ENCODE measurements at places on chromosomes 16 and 17.

DNA sequence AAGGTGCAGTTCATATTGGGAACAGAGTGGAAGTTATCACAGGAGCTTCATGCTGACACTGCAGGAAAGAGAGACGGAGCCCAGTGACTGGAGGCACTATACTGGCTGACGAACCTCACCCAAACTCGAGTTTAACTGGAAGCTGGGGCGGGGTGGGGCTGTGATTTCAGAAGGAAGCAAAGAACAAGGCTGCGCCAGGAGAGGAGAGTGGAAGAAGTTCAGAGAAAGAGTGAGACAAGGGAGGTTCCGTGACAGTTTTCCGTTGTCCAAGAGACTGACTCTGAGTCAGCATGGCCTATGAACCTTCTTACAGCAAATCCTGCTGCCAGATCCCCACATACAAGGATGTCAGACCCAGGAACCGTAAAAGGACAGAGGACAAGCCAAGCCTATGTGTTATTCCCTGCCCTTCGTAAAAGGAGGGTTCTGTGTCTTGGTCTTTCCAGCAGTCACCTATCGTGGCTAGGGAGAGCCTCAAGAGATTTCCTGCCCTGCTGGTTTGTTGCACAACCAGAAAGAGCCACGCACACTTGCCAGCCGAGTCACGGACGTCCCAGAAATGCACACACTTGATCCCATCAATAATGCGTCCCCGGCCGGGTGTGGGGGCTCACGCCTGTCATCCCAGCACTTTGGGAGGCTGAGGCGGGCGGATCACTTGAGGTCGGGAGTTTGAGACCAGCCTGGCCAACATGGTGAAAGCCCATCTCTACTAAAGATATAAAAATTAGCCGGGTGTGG, 5.1 kb downstream of the PITPNA start:
- peaks cover 35% of the 10 kb centered on the region for H3K4me1 ChIP-seq
- no peak for DNase-seq

GRCh38 chr16:82138478-82139285, 31.3 kb downstream of the MPHOSPH6 start:
- H3K27me3 ChIP-seq: no peaks in the 10 kb centered on the region
- peaks cover 15% of the 10 kb centered on the region for H3K36me3 ChIP-seq
- peaks cover 17% of the 10 kb centered on the region for H3K4me1 ChIP-seq
- no peak for DNase-seq
- no peak overlapping the region for H3K4me3 ChIP-seq

DNA sequence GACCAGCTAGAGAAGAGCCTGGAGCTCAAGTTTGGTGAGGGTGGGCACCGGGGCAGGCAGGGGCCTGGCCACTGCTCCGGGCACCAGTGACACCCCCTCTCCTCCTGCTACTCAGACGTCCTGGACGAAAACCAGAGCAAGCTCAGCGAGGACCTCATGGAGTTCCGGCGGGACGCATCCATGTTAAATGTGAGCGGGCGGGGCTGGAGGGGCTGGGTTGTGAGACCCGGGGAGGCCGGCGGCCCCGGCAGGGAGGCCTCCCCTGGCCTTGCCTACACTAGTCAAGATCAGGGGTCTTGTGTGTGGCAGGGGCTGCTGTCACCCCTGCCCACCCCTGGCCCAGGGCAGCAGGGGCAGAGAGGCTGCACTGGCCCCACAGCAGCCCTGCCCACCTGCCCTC, 17.8 kb downstream of the TRAF7 start:
- H3K27me3 ChIP-seq: no peaks in the 10 kb centered on the region
- H3K36me3 ChIP-seq: peaks cover 19% of the 10 kb centered on the region
- H3K27ac ChIP-seq: no peak overlapping the region
- no peaks in the 10 kb centered on the region for H3K4me1 ChIP-seq
- DNase-seq: no peak
- H3K4me3 ChIP-seq: no peak overlapping the region

GRCh38 chr16:7103056-7103455, 229.6 kb upstream of the RBFOX1 start:
- DNase-seq: no peak
- H3K36me3 ChIP-seq: no peaks in the 10 kb centered on the region
- no peaks in the 10 kb centered on the region for H3K4me1 ChIP-seq
- H3K4me3 ChIP-seq: no peak overlapping the region
- no peaks in the 10 kb centered on the region for H3K27me3 ChIP-seq

DNA sequence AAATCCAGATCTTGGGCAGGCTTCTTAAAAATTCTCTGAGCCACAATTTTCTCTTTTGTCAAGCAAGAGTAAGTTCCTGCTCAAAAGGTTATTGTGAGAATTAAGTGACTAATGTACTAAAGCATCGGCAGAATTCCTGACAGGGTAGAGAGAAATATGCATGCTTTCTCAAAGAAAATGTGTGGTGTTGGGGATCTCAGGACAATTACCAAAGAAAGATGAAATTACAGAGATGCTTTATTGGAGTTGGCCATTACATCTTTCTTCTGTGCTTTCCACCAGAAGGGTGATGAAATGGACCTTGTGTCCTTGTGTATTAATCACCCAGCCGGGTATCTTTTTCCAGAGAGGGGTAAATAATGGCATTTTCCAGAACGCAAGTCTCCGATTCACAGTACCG, 1.7 kb upstream of the USP43 start:
- no peak for DNase-seq
- H3K27me3 ChIP-seq: peaks cover 59% of the 10 kb centered on the region
- H3K27ac ChIP-seq: no peak overlapping the region
- no peak overlapping the region for H3K4me3 ChIP-seq
- H3K36me3 ChIP-seq: peaks cover 2% of the 10 kb centered on the region
- peaks cover 15% of the 10 kb centered on the region for H3K4me1 ChIP-seq

DNA sequence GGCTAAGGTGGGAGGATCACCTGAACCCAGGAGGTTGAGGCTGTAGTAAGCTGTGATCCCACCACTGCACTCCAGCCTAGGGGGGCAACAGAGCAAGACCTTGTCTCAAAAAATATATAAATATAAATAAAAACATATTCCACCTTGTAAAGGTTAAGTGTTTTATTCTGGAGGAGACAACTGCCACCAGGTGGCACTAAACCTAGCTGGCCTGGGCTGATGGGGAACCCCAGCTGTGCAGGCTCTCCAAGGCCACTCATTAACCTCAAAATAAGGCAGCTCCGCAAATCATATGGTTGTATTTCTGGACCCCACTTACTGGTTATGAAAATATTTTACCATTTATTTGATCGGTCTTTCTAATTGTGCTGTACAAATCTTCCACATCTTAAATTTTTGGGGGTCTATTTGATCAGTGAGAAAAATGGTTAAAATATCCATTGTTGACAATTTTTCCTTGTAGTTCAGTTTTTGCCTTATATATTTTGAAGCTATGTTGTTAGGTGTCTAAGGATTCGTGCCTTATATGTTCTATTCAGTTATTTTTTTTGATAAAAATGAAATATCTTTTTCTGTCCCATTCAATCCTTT, 8.5 kb upstream of the ICAM2 start:
- peak; percentile 83 for DNase-seq
- no peak overlapping the region for H3K4me3 ChIP-seq

DNA sequence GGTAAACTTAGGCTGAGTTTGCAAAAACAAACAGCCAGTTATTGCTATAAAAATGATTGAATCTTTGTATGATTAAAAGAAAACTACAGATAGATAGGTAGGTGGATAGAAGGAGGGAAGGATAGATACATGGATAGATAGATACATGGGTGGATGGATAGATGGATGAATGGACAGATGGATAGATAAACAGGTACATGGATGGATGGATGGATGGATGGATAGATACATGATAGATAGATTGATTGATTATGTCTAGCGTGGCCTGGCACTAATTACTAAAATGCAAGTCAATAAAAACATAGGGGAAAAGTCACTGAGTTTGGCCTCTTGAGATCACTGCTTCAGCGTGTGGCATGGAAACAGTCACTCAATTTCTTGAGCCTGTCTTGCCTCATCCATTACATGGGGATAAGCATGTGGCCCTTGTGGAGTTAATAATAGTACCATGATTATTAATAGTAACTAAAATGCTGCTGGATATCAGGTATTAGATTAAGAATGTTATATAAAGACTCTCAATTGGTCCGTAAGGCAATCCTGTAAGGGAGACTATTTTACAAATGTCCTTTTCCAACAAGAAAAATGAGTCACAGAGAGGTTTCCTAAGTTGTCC, 184.9 kb downstream of the HS3ST3A1 start:
- no peak overlapping the region for H3K27ac ChIP-seq
- no peaks in the 10 kb centered on the region for H3K4me1 ChIP-seq
- no peak for DNase-seq
- H3K4me3 ChIP-seq: no peak overlapping the region
- H3K36me3 ChIP-seq: no peaks in the 10 kb centered on the region

GRCh38 chr17:37884516-37884915, 39.7 kb upstream of the TBC1D3K start:
- H3K36me3 ChIP-seq: no peaks in the 10 kb centered on the region
- H3K27ac ChIP-seq: no peak overlapping the region
- H3K27me3 ChIP-seq: peaks cover 20% of the 10 kb centered on the region
- peaks cover 9% of the 10 kb centered on the region for H3K4me1 ChIP-seq
- DNase-seq: no peak
- H3K4me3 ChIP-seq: no peak overlapping the region

DNA sequence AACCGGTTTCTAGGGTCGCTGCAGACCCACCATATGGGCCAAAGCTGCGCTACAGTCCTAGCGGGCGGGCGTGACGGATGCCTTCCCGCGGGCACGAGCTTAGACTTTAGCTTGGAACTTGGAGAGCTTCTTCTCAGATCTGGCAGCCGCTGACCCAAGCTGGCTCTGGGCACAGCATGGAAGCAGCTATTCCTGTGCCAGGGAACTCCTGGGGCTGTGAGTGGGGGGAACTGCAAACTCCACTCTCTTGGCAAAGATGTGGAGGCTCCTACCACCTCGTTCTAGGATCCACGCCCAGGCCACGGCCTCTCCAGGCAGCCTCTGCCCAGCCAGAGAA, 8.8 kb downstream of the FAAP100 start:
- H3K27ac ChIP-seq: no peak overlapping the region
- H3K36me3 ChIP-seq: peaks cover 6% of the 10 kb centered on the region
- H3K4me1 ChIP-seq: no peaks in the 10 kb centered on the region
- no peak for DNase-seq
- H3K27me3 ChIP-seq: peaks cover 4% of the 10 kb centered on the region

GRCh38 chr16:28212532-28212873, 738 bp upstream of the XPO6 start:
- H3K36me3 ChIP-seq: peaks cover 9% of the 10 kb centered on the region
- peaks cover 41% of the 10 kb centered on the region for H3K4me1 ChIP-seq

DNA sequence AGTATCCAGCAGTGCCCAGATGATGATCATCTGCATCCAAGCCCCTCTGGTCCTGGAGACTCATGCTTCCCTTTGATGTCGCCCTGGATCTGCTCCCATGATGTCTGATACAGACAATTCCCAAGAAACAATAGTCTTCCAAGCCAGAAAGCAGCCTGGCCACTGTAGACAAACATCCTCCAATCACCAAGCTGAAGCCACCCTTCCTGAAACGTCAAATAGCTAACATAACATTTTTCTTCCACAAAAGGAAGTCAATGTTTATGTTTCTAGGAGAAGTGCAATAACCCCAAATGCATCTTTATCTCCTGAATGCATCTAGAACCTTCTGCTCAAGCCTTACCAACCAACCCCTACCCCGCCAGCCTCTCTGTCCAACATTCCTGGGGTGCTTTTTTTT, 1.2 kb upstream of the DPEP2 start:
- peak overlapping the region; percentile 89 for H3K27ac ChIP-seq
- no peak for DNase-seq
- H3K4me1 ChIP-seq: peaks cover 52% of the 10 kb centered on the region
- H3K4me3 ChIP-seq: peak overlapping the region; percentile 61

- no peak overlapping the region for H3K4me3 ChIP-seq
- no peak for DNase-seq
- H3K27me3 ChIP-seq: no peaks in the 10 kb centered on the region
- no peaks in the 10 kb centered on the region for H3K36me3 ChIP-seq
- H3K27ac ChIP-seq: no peak overlapping the region
Observed at GRCh38 chr17:55434721-55435120, 13.1 kb upstream of the MMD start.

GRCh38 chr17:82205720-82206508, 6.7 kb downstream of the CCDC57 start:
- H3K27me3 ChIP-seq: peaks cover 6% of the 10 kb centered on the region
- peaks cover 8% of the 10 kb centered on the region for H3K36me3 ChIP-seq
- peak overlapping the region; percentile 96 for H3K27ac ChIP-seq
- H3K4me3 ChIP-seq: peak overlapping the region; percentile 2
- peaks cover 54% of the 10 kb centered on the region for H3K4me1 ChIP-seq

DNA sequence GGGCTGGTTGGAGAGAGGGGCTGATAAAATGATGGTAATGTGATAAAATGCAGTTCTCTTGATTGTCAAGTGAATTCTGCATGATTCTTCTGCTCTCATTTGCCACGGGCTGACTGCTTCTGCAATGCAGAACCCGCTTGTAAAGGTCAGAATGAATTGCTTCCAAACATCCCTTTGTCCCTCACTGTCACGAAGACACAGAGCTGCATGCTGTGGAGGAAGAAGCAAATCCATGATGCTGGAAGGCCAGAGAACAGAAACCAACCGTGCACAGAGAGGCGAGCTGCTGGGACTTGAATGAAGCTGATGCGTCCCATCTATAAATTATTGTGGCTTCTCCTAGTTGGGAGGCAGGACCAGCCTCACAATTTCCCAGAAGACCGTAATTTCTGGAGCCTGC, 171.6 kb downstream of the PRKCB start:
- peaks cover 17% of the 10 kb centered on the region for H3K36me3 ChIP-seq
- H3K4me3 ChIP-seq: no peak overlapping the region
- DNase-seq: no peak
- H3K27ac ChIP-seq: no peak overlapping the region
- no peaks in the 10 kb centered on the region for H3K27me3 ChIP-seq
- H3K4me1 ChIP-seq: peaks cover 30% of the 10 kb centered on the region

DNA sequence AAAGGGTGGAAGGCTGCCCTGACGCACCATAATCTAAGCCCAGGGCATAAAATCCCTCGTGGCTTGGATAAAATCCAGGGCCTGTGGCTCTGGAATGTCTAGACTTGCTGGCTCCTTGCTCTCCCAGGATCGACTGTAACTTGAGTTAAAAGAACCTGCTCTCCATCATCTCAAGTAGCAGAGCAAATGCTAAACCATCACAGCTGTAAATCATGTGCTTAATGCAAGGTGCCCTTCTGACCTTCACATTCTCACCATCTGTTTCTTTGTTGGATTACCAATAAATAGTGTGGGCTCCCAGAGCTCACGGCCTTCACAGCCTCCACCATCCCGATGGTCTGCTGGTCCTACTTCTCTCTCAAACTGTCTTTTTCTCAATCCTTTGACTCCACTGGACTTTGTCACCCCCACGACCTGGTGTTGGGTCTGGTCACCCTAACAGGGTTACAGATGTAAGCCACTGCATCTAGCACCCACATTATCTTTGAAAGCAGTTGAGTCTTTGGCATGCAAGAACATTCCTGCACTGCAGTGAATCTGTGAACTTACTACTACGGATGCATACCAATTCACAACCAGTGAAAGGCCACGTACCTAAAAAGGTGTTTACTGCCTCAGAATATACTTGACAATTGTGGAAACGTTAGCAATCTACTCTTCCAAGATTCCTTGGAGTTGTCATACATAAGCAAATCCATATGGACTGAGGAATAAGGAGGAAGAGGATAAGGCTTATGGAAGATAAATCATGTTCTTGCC, 15.3 kb downstream of the RSL1D1 start:
- no peak overlapping the region for H3K27ac ChIP-seq
- H3K4me1 ChIP-seq: no peaks in the 10 kb centered on the region
- peaks cover 29% of the 10 kb centered on the region for H3K36me3 ChIP-seq
- DNase-seq: no peak

- no peak for DNase-seq
- H3K4me1 ChIP-seq: peaks cover 40% of the 10 kb centered on the region
- no peak overlapping the region for H3K27ac ChIP-seq
- no peaks in the 10 kb centered on the region for H3K36me3 ChIP-seq
- H3K4me3 ChIP-seq: no peak overlapping the region
- peaks cover 18% of the 10 kb centered on the region for H3K27me3 ChIP-seq
Observed at GRCh38 chr16:68472581-68472980, 24.3 kb upstream of the SMPD3 start.

All from activated naive CD4-positive, alpha-beta T cell treated with anti-CD3 and anti-CD28 coated beads, Interleukin-2, amount 10 ng/mL, durations not matched to agents 7 days and 5 days (primary cell).